ENCODE measurements at places on chromosomes 2 and 18.

- DNase-seq: no peak
Observed at GRCh38 chr2:169838743-169839489, 11.7 kb downstream of the UBR3 start.

DNA sequence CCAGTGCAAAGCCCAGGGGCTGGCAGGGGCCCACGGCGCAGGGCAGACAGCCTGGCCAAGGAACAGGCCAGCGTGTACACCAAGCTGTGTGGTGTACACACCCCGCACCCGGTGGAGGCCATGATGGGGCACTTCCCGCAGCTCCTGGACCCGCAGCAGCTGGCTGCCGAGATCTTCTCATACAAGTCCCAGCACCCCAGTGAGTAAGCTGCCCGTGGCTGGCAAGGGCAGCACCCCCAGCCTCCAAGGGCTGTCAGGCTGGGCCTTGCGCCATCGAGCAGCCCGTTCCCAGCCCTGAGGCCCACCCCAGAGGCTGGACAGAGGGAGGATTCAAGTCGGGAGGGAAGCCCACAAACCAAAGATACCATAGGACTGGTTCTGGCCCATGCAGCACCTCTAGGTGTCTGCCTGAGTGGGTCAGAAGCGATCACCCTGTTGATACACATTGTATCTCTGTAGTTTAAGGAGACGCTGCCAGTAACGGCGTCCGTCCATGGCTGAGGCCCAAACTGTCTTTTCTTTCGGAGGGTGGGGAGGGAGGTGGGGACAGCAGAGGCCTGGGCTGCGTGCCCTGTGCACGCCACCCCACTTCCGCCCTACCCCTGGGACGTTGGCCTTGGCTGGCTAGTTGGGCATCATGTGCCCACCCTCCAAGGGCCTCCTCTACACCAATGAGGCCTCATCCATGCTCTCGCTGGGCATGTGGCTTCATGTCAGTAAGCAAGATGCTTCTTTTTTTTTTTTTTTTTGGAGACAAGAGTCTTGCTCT is 16.8 kb upstream of the MTERF4 start:
- no peak for DNase-seq

GRCh38 chr2:219531639-219532377 is 11.8 kb downstream of the CHPF start:
- DNase-seq: no peak

- DNase-seq: peak; percentile 34
Observed at GRCh38 chr2:220528180-220528675, 900.8 kb downstream of the SLC4A3 start.

GRCh38 chr18:76130845-76131244 is 364.2 kb downstream of the ZNF516 start:
- DNase-seq: peak; percentile 51

DNA sequence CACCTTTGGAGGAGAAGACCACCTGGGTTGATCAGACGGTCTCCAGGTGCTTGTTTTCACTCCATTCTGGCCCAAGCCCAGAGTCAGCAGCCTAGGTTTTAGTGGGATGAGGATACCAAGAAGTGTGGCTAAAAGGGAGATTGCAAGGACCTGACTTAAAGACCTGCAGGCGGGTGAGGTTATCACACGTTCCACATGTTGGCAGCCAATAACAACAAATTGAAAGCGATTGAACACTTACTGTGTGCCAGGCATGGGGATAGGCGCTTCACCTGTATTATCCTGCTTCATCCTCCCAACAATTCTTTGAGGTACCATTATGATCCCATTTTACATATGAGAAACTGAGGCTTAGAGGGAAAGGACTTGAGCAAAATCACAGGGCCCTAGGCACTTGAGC is 5.0 kb downstream of the ARL4C start:
- DNase-seq: no peak
